Stimulated activated naive CD8-positive, alpha-beta T cell treated with anti-CD3 and anti-CD28 coated beads, Interleukin-15, amount 100 ng/mL, for 72 hours (primary cell): ENCODE measurements at places on chromosomes 12 and 14.

DNA sequence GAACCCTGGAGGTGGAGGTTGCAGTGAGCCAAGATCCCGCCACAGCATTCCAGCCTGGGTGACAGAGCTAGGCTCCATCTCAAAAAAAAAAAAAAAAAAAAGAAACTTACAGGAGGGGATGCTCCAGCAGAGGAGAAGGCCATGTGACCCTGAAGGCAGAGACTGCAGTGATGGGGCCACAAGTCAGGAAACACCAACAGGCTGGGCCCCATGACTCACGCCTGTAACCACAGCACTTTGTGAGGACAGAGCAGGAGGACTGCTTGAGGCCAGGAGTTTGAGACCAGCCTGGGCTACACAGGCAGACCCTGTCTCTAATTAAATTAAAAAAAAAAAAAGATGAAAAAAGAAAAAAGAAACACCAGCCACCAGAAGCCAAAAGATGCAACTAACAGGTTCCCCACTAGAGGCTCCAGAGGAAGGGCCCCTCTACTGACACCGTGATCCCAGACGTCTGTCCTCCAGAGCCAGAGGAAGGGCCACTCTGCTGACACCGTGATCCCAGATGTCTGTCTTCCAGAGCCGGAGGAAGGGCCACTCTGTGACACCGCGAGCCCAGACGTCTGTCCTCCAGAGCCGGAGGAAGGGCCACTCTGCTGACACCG is 9.1 kb upstream of the GLT1D1 start:
- DNase-seq = no peak

DNA sequence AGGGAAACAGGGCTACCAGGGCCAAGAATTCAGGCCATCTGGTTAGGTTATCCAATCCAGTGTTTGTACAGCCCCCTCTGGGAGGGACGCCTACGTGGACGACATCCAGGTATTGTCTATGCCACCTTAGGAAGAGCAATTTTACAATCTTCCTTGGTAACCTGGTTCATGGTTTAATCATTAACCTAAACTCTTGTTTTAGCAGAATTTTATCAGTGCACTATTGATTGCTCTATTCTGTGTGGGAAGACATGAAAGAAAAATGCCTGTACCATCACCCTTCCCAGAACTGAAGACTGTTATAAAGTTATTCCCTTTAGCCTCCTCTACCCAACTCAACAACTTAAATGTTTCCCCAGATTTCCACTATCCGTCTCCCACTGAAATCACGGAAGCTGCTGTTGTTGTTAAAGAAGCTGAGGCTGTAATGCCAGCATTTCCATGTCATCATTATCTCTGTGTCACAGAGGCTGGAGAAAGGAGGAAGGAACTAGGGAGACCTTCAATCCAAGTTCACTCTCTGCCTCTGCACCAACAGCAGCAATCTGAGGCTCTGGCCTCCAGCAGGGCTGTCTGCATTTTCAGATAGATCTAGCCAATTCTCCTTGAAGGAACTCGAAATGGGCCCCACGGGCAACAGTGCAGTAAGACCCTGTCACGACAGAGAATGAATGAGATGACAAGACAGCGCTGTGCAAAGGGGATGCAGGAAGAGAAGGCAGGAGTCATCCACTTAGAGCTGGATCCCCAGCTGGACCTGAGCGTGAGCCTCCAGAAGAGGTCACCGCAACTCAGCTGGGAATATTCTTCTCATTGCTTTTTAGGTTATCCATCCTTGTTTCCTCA is 183.4 kb upstream of the GZMB start:
- no peak for DNase-seq

- DNase-seq = no peak
Measured at GRCh38 chr12:69129017-69129416, 110.4 kb upstream of the CPSF6 start.

GRCh38 chr12:11822081-11822834 is 172.8 kb downstream of the ETV6 start:
- DNase-seq = peak; percentile 33

DNA sequence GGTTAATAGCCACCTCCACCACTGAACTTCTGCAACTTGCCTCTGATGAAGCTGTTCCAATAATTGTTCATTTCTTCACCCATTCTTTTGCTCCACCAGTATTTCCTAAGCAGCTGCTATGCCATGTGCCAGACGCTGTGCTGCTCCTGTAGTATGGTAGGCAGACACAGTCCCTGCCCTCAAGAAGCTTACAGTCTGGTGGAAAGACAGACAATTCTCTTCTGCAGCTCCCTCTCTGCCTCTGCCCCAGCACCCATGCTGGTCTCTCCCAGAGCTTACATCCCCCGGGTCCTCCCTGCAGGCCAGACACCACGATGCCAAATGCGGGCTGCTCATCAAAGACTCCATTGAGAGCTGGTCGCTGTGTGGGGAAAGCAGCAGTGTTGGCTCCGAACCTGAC is 111.6 kb upstream of the ESRRB start:
- no peak for DNase-seq

- DNase-seq = peak; percentile 16
Measured at GRCh38 chr14:64812412-64812811, 67.3 kb downstream of the SPTB start.

GRCh38 chr14:89572596-89573398 is 155.8 kb upstream of the FOXN3 start:
- no peak for DNase-seq

DNA sequence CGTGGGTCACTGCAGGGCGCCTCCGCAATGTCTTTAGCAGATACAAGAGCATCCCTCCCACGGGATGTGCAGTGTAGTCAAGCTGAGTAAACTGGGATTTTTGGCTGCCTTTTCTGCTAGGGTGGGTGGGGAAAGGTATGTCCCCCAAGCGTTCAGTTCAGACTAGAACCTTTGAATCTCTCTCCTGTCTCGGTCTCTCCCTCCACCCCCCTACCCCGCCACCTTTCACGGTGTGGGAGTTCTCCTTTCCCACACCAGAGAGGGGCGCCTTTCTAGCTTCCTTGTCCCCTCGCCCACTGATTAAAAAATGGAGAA is 525 bp upstream of the FAR2 start:
- no peak for DNase-seq

DNA sequence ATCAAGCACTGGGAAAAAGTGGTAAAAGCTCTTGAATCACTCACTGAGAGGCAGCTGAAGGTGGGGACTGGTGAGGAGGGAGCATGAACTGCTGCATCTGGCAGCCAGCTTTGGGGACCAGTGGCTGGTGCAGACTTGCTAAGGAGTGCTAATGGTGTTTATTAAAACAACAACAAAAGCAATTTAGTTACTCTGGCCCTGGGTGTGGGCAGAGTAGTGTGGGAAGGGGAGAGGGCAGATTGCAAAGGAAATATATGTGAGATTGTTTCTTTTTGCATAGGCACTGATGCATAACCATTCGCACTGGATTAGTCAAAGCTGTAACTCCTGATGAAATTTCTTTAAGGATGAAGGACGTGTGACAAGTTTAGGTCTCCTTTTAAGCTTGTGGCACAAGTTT is 8.1 kb downstream of the TXNRD1 start:
- no peak for DNase-seq

- no peak for DNase-seq
Measured at GRCh38 chr12:93198086-93198485, 179.6 kb upstream of the NUDT4 start.

- no peak for DNase-seq
Measured at GRCh38 chr12:80925237-80925636, 12.5 kb downstream of the LIN7A start.

DNA sequence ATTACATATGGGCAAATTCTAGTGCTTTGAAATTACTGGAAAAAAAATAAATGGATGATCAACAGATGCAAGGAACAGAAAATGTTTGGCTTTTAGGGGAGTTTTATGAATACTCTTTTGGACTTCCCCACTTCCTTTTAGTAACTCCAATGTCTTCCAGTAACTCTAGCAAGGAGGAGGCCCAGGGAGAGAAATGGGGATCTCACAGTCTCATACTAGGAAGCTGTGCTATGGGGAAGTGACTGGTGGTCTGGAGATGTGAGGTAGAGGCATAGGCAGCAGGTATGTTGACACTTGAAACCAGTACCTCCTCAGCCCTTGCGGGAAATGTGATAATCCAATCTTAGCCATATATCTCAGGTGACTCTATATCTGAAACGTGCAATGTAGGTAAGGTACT is 68.1 kb downstream of the CRADD start:
- DNase-seq = no peak

DNA sequence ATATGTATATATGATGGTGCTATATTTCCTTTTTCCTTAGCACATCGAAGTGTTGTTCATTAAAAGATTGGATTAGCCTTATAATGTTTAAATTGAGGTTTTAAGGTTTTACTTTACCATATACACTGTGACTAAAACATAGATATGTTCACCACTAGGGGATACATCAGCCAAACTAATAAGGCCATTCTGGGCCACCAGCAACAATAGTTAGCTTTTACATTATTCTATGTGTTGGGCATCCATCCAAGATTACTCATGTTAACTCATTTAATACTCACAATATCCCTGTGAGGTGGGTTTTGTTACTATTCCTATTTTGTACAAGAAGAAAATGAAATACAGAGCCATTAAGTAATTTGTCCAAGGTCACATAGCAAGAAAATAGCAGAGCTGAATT is 202.6 kb upstream of the AVPR1A start:
- DNase-seq = no peak

DNA sequence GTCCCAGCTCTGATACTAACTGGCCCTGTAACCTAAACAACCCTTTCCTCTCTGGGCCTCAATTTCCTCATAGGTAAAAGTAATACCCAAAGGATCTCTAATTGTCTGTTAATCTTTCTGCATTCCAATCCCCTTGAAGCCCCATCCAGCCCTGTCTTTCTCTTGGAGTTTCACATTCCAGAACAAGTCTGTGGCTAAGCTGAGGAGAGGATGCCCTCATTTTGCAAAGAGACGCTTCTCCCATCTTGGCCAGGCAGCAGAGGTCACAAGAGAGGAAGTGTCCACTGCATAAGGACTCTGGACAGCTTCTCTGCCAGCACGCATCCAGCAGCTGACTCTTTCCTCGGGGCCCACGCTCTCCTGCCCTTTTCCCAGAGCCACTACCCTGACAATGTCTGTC is 263.4 kb upstream of the FKBP4 start:
- DNase-seq = no peak
